B cell (primary cell): ENCODE measurements at places on chromosomes 13 and 19. TPM values are rescaled to one million over a fixed set of nuclear protein-coding genes. Genes with fewer than 3 reads are reported as not detected.

LYPD3 gene
- polyA plus RNA-seq, result 2.2 and 3.5 TPM in 2 replicates

ICAM5 gene
- 0.14 TPM in 1 of 2 replicates, not detected in the other for polyA plus RNA-seq

CPB2 gene
- not detected in 2 replicates for polyA plus RNA-seq

GRIK5 gene
- 0.09 and 0.33 TPM in 2 replicates for polyA plus RNA-seq

PCDH17 gene
- not detected in 2 replicates for polyA plus RNA-seq
